CD4-positive, alpha-beta memory T cell (primary cell): ENCODE measurements at places on chromosomes 7 and 10. TPM values are rescaled to one million over a fixed set of nuclear protein-coding genes. Genes with fewer than 3 reads are reported as not detected.

MET gene
- not detected for polyA plus RNA-seq

NPTX2 gene
- polyA plus RNA-seq: not detected

DNA sequence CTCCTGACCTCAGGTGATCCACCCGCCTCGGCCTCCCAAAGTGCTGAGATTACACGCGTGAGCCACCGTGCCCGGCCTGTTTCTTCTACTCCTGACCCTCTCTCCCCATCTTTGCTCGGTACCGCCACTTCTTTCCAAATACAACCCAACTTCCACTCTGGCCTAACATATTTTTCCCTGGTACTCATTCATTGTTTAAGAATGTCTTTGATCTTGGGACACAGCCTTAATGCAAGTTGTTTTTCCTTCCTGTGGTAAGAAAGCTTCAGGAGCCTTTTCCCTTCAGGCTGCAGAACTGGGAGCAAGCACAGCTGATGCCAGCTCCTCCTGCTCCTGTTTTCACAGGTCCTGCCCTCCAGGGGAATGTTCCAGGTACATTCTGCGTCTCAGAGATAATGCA, 13.7 kb downstream of the CALML3 start:
- no peak overlapping the region for H3K27ac ChIP-seq
- no peaks in the 10 kb centered on the region for H3K27me3 ChIP-seq
- H3K4me3 ChIP-seq: no peak overlapping the region
- H3K4me1 ChIP-seq: peaks cover 4% of the 10 kb centered on the region
- DNase-seq: no peak

DNA sequence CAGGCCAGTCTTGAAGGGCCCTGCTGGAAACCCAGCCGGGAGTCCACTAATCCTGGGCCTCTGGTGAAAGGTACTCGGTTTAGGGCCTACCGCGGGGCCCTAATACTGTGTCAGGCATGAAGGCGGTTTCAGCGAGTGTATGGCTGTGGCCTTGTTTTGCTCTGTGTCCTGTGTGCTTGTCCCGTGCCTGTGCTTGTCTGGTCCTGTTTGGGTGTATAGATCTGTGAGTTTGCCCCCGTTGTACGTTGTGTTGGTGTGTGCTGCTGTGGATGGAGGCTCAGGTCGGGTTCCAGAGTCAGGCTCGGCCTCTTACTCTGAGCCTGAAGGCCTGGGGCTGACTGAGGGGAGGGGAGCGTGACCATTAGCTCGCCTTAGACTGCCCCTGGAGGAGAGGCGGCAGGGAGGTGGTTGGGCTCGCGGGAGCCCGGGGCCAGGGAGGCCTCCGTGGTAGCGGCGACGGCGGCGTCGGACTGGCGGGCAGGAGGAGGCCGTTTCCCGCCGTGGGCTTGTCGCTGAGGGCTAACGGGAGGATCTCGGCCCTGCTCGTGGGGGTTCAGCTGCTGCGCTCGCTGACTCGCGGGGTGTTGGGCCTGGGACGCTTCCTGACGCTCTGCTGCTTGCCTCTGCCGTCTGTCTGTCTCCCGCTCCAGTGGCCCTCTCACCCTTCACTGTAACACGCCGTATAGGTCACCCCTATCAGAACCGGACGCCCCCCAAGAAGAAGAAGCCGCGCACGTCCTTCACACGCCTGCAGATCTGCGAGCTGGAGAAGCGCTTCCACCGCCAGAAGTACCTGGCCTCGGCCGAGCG, 2.6 kb downstream of the TLX1 start:
- H3K36me3 ChIP-seq: no peaks in the 10 kb centered on the region
- H3K4me3 ChIP-seq: no peak overlapping the region
- no peak for DNase-seq
- H3K27me3 ChIP-seq: peaks cover 49% of the 10 kb centered on the region
- peaks cover 36% of the 10 kb centered on the region for H3K4me1 ChIP-seq

DNA sequence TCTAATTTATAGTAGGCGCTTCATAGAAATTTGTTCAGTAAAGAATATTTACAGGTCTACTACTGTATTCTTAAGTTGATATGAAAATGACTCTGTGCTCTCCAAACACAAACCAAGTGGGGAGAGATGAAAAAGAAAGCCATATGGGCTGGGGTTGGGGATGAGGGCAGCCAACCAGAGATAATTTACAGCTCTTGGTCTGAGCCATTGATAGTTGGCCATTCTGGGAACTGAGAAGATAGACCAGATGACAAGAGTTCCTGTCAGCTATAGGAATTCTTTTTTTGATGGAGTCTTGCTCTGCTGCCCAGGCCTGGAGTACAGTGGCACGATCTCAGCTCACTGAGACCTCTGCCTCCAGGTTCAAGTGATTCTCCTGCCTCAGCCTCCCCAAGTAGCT, 57.4 kb downstream of the LAMB4 start:
- no peak overlapping the region for H3K4me3 ChIP-seq
- no peak for DNase-seq
- no peaks in the 10 kb centered on the region for H3K4me1 ChIP-seq
- H3K36me3 ChIP-seq: no peaks in the 10 kb centered on the region
- no peaks in the 10 kb centered on the region for H3K27me3 ChIP-seq
- no peak overlapping the region for H3K27ac ChIP-seq
